ENCODE measurements at places on chromosomes 4 and X.

DNA sequence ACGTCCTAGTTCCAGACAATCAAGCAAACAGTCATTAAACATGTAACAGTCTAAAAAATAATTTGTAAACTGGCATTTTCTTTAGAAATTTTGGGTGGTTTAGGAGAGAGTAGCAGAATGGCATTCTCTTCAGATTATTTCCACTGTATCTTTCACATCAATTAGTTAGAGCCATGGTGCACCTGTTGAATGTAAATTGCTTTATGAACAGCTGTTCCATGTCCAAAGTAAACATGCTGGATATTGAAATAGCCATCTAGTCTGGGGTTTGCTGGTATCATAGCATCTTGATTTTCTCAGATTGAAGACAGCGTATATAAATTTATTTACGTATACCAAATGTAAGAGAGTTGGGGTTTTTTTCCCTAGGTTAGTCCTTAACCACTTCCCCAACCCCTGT lies 143.6 kb downstream of the RCHY1 start:
- no peak for DNase-seq

GRCh38 chr4:127759228-127759820 lies 22.8 kb upstream of the HSPA4L start:
- DNase-seq = no peak

DNA sequence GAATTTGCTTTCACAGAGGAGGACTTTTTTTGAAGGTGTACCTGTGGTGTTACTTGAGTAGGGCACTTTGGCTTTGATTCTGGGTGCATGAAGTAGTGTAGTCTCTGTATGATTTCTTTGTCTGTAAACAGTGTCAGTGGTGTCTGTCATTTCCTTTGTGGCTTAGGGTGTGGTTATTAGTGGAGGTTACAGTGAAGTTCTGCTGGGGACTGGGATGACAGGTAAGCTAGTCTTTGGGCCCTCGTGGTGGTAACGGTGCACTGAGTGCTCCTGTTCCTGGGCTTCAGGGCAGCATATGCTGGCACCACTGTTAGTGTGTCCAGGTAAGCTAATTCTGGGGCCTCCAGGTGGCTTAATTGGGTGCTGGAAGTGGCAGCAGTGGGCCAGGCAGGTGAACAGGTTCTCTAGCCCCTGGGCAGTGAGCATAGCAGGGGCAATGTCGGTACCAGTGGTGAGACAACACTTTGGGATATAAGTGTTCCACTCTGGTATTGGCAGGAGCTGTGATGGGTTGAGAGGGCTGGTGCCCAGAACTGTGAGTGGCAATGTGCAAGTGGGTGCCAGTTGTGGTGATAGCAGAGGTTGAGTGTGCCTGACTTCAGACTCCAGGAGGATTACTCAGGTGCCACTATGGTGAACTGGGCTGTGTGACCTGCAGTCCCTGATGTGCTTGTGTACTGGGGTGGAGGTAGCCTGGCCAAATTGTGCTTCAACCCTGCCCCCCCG lies 26.0 kb upstream of the VSIG1 start:
- DNase-seq = no peak

GRCh38 chr4:75727073-75727472 lies 2.7 kb downstream of the USO1 start:
- no peak for DNase-seq

DNA sequence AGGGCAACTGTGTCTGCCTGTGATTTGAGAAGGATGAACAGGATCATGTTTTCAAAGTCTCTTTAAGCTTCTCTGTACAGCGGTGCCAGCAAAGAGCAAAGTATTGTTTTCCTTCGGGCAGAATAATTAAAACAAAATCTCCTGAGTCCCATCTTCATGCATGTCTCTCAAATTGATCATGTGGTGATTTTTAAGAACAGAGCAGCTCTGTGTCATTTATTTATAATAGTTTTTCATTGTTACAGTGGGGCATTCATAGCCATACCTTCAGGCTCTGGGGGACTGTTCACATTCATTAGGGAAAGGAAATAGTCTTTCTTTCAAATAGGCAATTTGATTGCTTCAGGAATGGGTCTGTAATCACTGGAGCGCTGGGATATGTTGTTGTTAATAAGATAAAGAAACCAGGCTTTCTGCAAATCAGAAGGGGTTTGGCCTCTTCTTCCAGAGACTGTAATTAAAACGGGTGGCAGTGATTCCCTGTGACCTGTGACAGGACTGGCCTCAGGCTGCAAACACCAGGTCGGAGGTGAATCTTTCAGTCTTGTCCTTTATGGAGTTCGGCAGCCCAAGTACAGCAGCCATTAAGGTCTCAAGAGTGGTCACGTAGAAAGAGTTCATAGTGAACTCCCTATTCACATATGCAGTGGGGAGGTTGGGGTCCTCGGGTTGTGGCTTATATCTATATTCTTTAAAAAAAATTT lies 29.3 kb upstream of the CBR4 start:
- DNase-seq = no peak

DNA sequence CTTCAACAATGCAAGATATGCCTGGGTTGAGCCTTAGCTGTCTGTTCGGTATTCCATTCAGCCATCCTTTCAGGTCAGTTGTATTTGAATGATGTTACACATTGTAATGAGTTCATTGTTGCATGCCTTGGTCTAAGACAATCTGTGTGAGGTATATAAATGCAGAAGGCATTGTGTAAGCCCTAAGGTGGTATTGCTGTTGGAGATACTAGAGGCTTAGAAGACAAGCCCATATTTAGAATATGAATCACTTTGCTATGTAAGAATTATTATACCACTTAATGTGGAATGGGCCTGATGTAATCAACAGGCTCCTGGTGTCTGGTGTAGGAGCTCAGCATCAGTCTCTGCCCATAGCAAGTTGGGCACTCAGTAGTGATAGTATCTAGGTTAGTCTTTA lies 473.4 kb upstream of the GNPDA2 start:
- no peak for DNase-seq

DNA sequence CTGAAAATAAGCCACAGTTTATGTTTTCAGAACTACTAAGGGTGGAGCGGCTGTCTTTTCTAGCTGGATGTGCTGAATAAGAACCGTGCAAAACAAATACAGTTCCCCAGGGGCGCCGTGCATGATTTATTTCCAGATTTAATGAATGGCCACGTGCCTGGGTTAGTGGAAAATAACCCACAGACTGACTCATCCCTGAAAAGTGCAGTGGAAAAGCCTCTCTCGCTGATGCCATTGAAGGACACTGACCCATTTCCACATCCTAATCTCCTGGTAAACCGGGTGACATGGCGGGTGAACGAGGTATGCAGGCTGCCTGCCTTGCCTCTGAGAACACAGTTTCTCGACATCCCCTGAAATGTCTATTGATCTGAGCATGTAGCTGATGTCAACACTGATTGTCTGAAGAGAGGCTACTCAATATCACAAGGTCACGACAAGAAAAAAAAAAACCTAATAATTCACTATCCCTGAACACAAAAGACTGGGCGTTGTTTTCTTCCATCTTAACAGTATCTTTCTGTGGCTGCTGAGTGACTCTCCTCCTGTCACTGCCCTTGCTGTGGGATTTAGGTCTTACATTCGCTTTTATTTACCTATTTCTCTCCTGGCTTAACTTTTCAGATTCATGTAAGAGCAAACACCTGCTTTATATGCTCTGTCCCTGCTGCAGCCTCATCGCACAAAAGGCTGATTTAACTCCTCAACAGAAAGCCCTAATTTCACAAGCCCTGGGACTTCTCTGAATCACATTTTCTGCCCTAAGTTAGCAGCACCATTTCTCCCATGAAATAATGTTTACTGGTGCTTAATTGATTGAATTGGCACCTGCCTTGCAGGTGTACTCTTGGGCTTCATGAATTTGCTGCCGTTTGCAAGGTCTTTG lies 76.9 kb upstream of the SCOC start:
- no peak for DNase-seq
